Activated CD4-positive, alpha-beta T cell treated with anti-CD3 and anti-CD28 coated beads, Interleukin-2, amount 50 U/mL, for 16 hours (primary cell): ENCODE measurements at places on chromosomes 4 and X.

- DNase-seq = no peak
Measured at GRCh38 chr4:89483833-89484232, 176.2 kb upstream of the GPRIN3 start.

DNA sequence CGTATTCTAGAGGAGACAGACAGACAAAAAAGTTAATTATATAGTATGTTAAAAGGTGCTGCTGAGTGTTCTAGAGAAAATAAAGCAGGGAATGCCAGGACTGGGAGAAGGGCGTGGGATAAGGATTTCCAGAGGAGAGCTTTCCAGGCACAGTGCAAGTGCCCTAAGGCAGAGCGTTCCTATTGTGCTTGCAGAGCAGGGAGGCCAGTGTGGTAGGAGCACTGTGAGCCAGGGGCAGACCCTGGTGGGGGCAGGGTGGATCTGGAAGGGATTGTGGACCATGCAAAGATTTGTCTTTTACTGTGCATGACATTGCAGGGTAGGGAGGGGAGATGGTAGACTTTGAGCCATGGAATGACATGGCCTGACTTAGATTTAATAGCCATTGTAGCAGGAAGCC is 25.8 kb downstream of the EXOC1 start:
- no peak for DNase-seq

GRCh38 chrX:141468940-141469339 is 115.6 kb downstream of the SPANXA1 start:
- DNase-seq = no peak

DNA sequence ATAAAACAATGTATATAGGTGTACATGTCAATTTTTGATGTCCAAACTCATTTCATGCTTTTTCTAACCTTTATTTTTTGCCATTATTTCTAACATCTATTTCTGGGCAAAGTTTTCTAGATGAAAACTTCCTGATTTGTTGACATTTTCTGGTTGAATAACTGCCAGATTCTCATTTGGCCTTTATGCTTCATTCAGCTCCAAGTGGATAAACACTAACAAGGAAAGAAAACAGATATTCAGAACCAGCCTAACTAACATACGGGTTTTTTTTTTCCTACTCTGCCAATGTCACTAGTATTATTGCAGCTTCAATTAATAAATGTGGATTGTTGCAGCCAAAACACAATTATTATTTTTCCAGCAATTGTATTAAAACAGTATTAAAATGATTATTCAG is 50.9 kb upstream of the RAP1GDS1 start:
- DNase-seq = no peak

- DNase-seq = no peak
Measured at GRCh38 chrX:103311399-103311780, 600 bp upstream of the BEX2 start.

DNA sequence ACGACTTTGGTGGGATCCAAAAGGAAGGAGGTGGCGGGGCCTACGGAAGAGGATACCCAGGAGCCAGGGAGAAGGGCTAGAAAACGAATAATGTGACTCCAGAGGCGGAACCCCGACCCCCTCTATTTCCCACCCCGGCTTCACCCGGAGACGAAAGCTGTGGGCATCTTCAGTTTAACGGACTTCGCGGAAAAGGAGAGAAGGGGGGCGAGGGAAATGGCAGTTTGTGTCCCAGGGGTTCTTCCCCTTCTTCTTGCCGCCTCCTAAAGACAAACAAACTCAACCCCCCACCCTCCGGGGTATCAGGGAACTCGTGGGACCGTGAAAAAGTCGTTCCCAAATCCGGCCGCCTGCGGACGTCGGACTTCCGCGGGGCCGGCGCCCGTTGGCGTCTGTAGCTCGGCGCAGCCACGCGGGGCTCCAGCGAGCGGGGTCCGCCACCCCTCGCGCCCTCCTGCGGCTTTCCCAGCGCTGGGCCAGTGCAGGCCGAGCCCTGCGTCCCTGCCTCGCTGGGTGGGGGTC is 3.6 kb upstream of the LEF1 start:
- no peak for DNase-seq

DNA sequence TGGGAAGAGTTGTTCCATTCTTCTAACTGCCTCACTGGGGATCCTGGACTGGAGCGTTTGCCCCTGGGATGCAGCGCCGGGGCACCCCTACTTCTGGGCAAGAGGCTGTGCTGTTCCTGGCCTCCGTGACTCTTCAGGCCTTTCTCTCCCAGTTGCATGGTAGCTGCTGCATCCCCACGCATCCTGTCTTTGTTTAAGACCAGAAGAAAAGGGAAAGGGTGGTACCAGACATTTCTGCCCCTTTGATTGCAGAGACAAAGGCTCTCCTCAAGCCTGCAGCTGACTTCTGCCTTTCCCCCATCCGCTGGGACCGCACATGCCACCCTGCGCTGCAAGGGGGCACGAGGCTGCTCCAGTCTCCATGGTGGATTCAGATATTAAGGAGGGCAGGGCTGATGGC is 70.4 kb downstream of the SHROOM2 start:
- no peak for DNase-seq

GRCh38 chr4:7657545-7658297 is 223.0 kb upstream of the PSAPL1 start:
- no peak for DNase-seq

- no peak for DNase-seq
Measured at GRCh38 chr4:26889356-26889755, 28.7 kb downstream of the STIM2 start.

- no peak for DNase-seq
Measured at GRCh38 chr4:159503236-159504008, 400.5 kb downstream of the RAPGEF2 start.

- peak; percentile 5 for DNase-seq
Measured at GRCh38 chr4:142142366-142143054, 506.1 kb downstream of the IL15 start.
